ENCODE measurements at places on chromosomes 4 and X.

- no peak for DNase-seq
- H3K27ac ChIP-seq = no peak overlapping the region
- no peaks in the 10 kb centered on the region for H3K27me3 ChIP-seq
These were observed 39.3 kb upstream of the MAGEA10 start for GRCh38 chrX:152177497-152178269.

GRCh38 chrX:124341396-124342132 is 4.8 kb upstream of the SH2D1A start:
- DNase-seq = no peak
- no peaks in the 10 kb centered on the region for H3K27me3 ChIP-seq
- H3K4me3 ChIP-seq = no peak overlapping the region
- peak overlapping the region; percentile 88 for H3K27ac ChIP-seq

- no peak overlapping the region for H3K27ac ChIP-seq
- no peak for DNase-seq
- peaks cover 20% of the 10 kb centered on the region for H3K27me3 ChIP-seq
- no peaks in the 10 kb centered on the region for H3K36me3 ChIP-seq
- peak overlapping the region; percentile 7 for H3K4me3 ChIP-seq
These were observed 1.2 kb downstream of the NPNT start for GRCh38 chr4:105896461-105896942.

DNA sequence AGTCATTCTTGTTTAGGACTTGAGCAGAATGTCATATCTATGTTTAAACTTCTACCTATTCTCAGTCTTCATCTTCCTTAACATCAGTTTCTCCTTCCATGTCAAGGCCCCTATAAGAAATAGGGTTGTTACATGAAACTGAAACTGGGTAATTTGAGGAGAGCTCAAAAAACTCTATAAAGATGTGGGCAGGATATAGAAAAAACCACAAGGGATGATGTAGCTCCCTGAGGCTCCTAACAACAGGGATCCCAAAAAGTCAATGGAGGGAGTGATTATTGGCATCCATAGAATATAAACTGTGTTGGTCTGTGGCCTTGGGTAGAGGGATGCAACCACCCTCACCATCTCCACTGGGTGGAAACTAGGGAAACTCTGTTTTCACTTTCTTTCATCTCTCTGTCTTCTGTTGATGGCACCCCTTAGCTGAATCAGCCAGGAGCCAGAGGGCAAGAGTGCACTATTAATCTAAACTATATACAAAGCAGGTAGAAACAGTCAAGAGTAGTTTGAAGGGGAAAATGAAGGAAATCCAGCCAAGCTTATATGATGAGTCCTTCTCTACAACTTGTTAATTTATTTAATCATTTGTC is 27.6 kb downstream of the C4orf54 start:
- H3K36me3 ChIP-seq = no peaks in the 10 kb centered on the region
- H3K27me3 ChIP-seq = peaks cover 2% of the 10 kb centered on the region
- no peak overlapping the region for H3K27ac ChIP-seq
- H3K4me3 ChIP-seq = no peak overlapping the region
- no peak for DNase-seq
- H3K4me1 ChIP-seq = no peaks in the 10 kb centered on the region

- peaks cover 5% of the 10 kb centered on the region for H3K36me3 ChIP-seq
- DNase-seq = no peak
- no peaks in the 10 kb centered on the region for H3K27me3 ChIP-seq
- no peak overlapping the region for H3K27ac ChIP-seq
These were observed 22.8 kb upstream of the ASMTL start for GRCh38 chrX:1475481-1475880.

- H3K4me1 ChIP-seq = no peaks in the 10 kb centered on the region
- no peak overlapping the region for H3K27ac ChIP-seq
- no peak overlapping the region for H3K4me3 ChIP-seq
These were observed 67.6 kb downstream of the POLA1 start for GRCh38 chrX:24761306-24761705.

- peaks cover 3% of the 10 kb centered on the region for H3K36me3 ChIP-seq
- H3K4me3 ChIP-seq = peak overlapping the region; percentile 12
- H3K27me3 ChIP-seq = no peaks in the 10 kb centered on the region
- H3K4me1 ChIP-seq = peaks cover 38% of the 10 kb centered on the region
These were observed 85.5 kb downstream of the NFKB1 start for GRCh38 chr4:102586644-102587021.

DNA sequence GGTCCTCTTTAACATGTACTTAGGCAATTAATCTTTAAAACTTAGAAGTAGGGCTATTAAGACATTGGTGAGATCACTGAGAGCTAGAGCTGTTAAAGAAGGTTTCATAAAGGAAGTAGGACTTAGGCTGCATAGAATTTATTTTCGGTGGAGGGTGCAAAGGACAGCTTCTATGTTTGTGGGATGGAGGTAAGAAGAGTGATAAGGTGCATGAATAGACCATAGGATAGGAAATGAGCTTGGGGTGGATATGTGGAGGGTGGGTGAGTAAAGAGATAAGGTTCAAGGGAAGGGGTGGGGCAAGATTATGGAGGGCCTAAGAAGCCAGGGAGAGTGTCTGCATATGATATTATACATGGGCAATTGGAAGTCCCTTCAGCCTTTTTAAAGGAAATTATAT is 15.9 kb downstream of the RTL9 start:
- DNase-seq = no peak
- H3K4me3 ChIP-seq = no peak overlapping the region
- H3K27ac ChIP-seq = no peak overlapping the region
- no peaks in the 10 kb centered on the region for H3K4me1 ChIP-seq

DNA sequence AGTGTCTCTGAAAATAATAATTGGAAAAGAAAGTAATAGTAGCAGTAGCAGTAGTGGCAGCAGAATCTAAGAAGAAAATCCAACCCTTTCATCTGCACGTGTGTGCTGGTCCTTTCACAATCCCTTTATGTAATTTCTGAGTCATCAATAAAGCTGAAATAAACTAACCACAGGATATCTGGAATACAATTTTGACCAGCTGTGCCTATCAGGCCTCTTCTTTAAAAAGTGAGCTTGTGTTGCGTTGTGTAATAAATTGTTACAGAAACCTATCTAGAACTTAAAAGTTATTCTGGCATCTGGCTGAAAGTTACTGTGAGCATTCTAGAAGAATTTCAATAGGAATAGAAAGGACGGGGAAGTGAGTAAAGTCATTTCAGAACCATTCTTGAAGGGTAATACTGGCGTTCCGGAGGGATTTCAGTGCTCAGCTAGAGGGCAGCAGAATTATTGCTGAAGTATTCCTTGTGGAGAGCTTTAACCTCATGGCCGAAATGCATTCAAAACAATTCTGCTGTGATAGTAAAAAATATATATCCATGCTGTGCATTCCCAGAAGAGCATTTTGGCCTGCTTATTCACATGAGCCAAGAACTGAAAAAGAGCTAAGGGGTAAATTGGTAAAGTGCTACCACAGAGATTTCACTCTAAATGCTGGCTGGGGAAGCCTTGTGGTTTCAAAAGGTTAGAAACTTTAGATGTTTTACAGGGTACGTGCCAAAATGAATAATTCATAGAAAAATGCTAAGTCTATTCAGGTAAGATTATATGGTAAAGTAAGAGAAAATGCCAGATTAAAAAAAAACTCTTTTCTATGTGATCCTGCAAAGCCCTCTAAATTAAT is 260.6 kb downstream of the NKX6-1 start:
- H3K4me3 ChIP-seq = no peak overlapping the region
- no peak for DNase-seq
- H3K4me1 ChIP-seq = no peaks in the 10 kb centered on the region
- no peak overlapping the region for H3K27ac ChIP-seq

DNA sequence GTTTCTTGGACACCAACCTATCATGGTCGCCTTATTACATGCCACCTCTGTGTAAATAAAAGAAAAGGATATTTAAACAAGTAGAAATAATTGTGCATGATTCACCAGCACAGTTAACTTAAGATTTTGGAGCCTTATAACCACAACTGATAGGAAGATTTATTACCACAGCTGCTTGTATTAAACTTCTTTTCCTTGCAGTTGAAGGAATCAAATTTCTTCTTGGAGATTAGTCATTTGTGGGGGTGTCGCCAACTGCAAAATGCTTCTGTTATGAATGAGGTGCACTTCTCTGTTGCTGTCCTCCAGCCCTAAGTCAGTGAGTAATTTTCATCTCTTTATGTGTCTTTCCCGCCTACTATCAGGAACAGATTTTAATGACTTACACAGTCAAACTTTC is 73.3 kb downstream of the OR13H1 start:
- H3K36me3 ChIP-seq = no peaks in the 10 kb centered on the region
- H3K27me3 ChIP-seq = no peaks in the 10 kb centered on the region
- H3K27ac ChIP-seq = no peak overlapping the region
- H3K4me3 ChIP-seq = no peak overlapping the region
- no peaks in the 10 kb centered on the region for H3K4me1 ChIP-seq
- DNase-seq = no peak

DNA sequence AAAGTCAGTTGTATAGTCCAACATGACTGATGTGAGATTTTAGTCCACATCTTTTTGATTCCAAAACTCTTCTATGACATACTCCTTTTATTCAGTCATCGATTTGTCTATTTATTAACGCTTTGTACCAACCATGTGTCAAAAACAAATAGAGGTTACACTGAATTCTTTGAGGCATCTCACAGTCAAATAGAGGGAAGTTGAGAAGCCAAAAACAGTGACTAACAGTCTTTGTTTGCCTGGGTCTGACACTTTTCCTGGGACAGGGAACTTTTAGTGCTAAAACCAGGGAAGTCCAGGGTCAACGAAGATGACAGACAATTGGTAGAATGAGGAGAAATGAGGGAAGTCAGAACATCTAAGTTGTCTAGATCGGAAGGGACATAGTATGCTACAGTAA is 169.9 kb upstream of the HS3ST1 start:
- no peak overlapping the region for H3K27ac ChIP-seq
- DNase-seq = no peak
- H3K4me3 ChIP-seq = no peak overlapping the region
- no peaks in the 10 kb centered on the region for H3K4me1 ChIP-seq

Measured in T-cell (primary cell).